Articular chondrocyte of knee joint (primary cell): ENCODE measurements at places on chromosomes 1 and 21. TPM values are rescaled to one million over a fixed set of nuclear protein-coding genes. Genes with fewer than 3 reads are reported as not detected.

PGLYRP4 gene
- not detected in 2 replicates for total RNA-seq

TMEM240 gene
- total RNA-seq, result 2.2 and 3.2 TPM in 2 replicates

ZBTB18 gene
- total RNA-seq, result 6.4 and 8.5 TPM in 2 replicates

TRIM58 gene
- total RNA-seq, result 0.43 and 0.65 TPM in 2 replicates

FGR gene
- 0.13 TPM in 1 of 2 replicates, not detected in the other for total RNA-seq

DNAJC28 gene
- 3.1 and 3.5 TPM in 2 replicates for total RNA-seq

OR14K1 gene
- total RNA-seq, result not detected in 2 replicates

DDAH1 gene
- total RNA-seq, result 108 and 134 TPM in 2 replicates

EPHB2 gene
- 1.3 and 4.3 TPM in 2 replicates for total RNA-seq

AQP10 gene
- 0.13 TPM in 1 of 2 replicates, not detected in the other for total RNA-seq

SPSB1 gene
- total RNA-seq, result 20.0 and 31.4 TPM in 2 replicates

FCGR3A gene
- not detected in 2 replicates for total RNA-seq

NUP210L gene
- total RNA-seq, result 0.52 and 0.86 TPM in 2 replicates

ZBTB8B gene
- total RNA-seq, result under 0.01 TPM in 2 replicates

FCRL5 gene
- not detected in 2 replicates for total RNA-seq

ZNF648 gene
- total RNA-seq, result 0.22 and 0.26 TPM in 2 replicates

PROK1 gene
- total RNA-seq, result not detected in 2 replicates

CFAP141 gene
- total RNA-seq, result not detected in 2 replicates

PRDM16 gene
- 10.6 and 10.7 TPM in 2 replicates for total RNA-seq

HAPLN2 gene
- total RNA-seq, result not detected in 2 replicates

LDLRAD1 gene
- not detected in 2 replicates for total RNA-seq

WDR26 gene
- total RNA-seq, result 88.7 and 96.3 TPM in 2 replicates

SUSD4 gene
- 0.13 and 0.32 TPM in 2 replicates for total RNA-seq

GPR157 gene
- total RNA-seq, result 3.7 and 5.7 TPM in 2 replicates

KRTAP19-3 gene
- total RNA-seq, result not detected in 2 replicates

MEX3A gene
- total RNA-seq, result 0.91 and 1.1 TPM in 2 replicates

TRAF3IP3 gene
- total RNA-seq, result not detected in 2 replicates

RIMKLA gene
- total RNA-seq, result 0.11 and 0.13 TPM in 2 replicates

HIPK1 gene
- total RNA-seq, result 29.0 and 30.2 TPM in 2 replicates

HAO2 gene
- not detected in 2 replicates for total RNA-seq
